ENCODE measurements at places on chromosomes 11 and 22.

GRCh38 chr22:45516923-45517675 lies 14.4 kb downstream of the FBLN1 start:
- peak; percentile 16 for DNase-seq

GRCh38 chr11:3021125-3021524 lies 29.0 kb upstream of the NAP1L4 start:
- peak; percentile 52 for DNase-seq

DNA sequence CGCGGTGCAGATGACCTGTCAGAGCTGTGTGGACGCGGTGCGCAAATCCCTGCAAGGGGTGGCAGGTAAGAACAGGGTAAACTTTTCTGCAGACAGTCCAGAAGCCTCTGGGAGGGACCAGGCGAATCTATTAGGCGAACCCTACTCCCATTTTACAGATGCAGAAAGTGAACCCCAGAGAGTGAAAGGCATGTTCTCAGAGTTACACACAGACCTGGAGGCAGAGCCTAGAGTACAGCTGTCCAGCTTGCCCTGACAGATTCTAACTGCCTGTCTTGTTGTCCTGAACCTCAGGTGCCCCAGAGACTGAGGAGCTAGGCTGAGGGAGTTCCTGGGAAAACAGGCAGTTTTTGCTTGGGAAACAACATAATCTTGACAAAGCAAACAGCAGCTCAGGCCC lies 665 bp downstream of the CCS start:
- no peak for DNase-seq

DNA sequence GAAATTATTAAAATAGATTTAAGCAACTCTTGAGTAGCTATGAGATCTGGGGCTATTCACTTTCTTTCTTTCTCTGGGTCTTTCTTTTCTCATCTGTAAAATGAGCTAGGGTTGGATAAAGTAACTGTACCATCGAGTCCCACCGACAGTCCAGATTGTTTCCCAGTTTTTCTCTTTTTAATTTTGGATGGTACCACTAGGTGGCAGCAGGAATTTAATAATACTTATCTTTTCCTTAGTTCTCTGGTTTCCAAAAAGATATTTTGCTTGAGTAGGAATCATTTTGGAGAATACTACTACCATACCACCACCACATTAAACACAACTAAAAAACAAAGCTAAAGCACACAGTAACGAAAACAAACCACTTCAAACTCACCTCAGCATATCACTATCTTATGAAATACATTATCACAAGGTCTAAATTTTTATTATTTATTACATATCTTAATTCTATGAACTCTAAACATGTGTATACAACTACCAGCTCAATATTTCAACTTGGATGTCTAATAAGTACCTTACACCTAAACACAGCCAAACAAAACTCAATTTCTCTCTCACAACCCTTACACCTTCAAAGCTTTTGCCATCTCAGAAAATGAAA lies 584.0 kb downstream of the KCNA4 start:
- DNase-seq, result peak; percentile 17

- DNase-seq, result no peak
These were observed 13.3 kb upstream of the PRG2 start for GRCh38 chr11:57403802-57404147.

DNA sequence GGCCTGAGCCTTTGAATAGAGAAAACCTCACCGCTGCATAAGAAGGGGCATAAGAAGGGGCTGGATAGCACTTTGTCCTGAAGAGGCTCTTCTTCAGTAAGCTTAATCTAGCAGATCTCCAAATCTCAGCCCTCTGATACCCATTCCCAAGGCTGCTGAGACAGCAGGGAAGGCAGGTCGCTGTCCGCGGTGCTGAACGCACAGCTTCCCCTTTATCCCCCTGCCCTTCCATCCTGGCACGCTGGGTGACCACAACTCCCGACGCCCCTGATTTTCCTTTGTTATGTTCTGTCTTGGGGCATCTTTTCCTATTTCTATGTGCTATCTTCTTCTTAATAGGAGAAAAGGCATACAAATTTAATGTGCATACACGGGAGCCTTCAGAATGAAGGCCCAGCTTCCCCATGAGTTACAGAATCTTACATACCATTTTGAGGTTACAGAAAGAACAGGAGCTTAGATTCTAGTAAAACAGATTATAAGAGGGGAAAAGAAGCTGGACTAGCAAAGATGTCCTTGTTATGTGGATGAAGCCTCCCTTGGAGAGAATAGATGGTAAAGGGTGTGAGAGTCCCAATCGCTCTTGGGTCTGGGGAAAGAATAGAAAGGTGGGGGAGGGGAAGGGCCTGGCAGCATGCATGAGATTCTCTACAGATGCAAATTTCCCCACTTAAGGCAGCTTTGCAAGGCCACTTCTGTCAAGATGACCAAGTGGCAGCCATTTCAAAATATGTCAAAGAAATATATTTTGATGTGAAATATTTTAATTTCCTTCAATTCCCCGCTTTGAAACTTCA lies 5.7 kb upstream of the SULT4A1 start:
- DNase-seq, result peak; percentile 26

DNA sequence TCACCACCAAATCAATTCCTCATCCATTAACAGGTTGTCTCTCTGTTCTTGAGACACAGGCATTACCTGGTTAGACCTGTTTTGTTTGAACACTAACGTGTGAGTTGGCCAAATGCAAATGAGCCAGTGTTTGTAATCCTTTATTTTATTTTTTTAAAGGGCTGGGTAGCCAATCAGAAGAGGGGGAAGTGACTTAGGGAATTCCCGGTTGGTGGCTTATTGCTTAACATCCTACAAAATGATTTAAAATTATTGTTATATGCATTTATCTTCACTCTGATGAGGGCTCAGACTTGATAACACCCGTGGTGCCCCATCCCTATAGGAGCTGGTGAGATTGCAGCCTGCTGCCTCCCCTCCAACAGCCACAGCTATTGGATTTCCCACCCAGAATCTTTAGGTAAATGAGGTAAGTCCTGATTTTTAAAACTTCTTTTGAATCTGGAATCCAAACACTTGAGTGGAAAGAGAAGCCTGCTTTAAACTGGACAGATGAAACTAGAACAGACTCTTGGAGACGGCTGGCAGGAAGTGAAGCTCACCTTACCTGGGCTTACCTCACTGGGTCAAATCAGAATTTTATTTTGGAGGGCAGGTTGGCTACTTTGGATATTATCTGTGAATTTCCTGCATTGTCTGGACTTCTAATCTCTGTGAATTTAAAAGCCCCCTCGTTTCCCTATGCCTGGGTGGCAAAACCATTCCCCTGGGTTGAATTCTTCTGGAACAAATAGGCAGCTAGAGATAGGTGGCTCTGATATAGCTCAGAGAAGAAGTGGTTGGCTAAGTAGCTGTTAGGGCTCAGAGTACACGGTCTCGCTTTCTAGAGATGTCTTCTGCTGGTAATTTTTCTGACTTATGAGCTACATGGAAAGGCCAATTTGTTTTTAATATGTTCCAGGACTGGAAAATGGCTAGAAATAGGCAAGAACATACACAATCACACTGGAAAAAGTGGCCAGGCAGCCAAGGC lies at the start of gene EHF:
TSS of gene EHF (plus strand) at position 274 of the 973 bp plus-strand sequence. CDS start 21,538 bp downstream, outside the sequence.
- no peak for DNase-seq

DNA sequence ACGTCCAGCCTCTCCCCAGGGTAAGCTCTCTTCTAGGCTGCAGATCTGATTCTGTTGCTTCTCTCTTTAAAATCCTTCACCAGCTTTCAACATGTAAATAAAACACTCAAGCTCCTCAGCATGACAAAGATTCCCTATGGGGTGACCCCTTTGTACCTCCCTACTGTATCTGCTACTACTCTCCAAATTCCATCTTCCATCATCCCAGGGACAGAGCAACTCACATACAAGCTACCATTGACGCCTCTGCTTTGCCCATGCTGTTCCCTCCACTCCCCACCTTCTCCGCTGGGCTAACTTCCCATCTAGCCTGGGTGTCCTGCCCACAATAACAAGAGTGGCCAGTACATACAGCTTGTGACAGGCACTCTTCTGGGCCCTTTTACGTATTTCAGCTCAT lies 207.5 kb upstream of the ZBED5 start:
- no peak for DNase-seq

DNA sequence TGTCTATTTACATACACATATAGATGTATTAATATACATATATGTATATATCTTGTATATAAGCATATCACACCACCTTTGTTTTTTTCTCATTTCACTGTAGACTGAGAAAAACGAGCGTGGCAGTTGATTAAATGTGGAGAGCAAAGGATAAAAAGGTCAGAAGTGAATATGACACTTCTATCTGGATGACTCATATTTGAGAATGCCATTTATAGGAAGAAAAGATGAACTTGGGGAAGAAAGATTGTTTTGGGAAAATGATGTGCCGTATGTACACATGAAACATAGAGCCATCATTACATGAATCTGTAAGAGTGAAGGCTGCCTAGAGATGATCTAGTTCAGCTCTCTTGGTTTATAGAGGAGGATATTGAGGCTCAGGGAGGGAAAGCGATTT lies 28.7 kb downstream of the AMOTL1 start:
- DNase-seq, result no peak

- DNase-seq, result no peak
These were observed 70.1 kb downstream of the ARL14EP start for GRCh38 chr11:30393012-30393411.

DNA sequence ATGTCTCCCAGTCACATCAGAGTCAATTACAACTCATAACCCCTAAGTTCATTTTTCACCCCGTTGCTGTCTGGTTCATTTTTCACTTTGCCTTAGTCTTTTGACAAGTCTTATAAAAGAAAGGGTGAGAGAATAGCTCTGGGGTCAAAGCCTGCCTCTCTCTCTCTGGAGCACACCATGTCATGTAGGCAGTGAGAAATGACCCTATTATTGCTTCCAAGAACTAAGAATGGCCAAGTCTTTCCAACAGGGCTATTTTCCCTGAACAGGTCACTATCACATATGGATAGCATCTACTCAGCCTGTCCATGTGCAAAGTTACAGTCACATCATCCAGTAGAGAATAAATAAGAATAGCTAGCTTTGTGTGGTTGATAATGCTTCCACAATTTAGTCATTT lies 655.5 kb upstream of the LRRC4C start:
- no peak for DNase-seq

- peak; percentile 52 for DNase-seq
These were observed 9.7 kb upstream of the RCN1 start for GRCh38 chr11:32081129-32081641.

- DNase-seq, result no peak
These were observed 611 bp upstream of the USP2 start for GRCh38 chr11:119382101-119382500.

GRCh38 chr22:21038405-21038804 lies 6.0 kb upstream of the SLC7A4 start:
- DNase-seq, result no peak

GRCh38 chr22:46863794-46864193 lies 101.3 kb downstream of the TBC1D22A start:
- DNase-seq, result no peak

GRCh38 chr11:85525686-85526085 lies 101.5 kb downstream of the DLG2 start:
- no peak for DNase-seq

GRCh38 chr11:69071956-69072355 lies 23.2 kb downstream of the TPCN2 start:
- no peak for DNase-seq

GRCh38 chr11:72586321-72587090 lies 87.7 kb downstream of the PDE2A start:
- DNase-seq, result no peak

DNA sequence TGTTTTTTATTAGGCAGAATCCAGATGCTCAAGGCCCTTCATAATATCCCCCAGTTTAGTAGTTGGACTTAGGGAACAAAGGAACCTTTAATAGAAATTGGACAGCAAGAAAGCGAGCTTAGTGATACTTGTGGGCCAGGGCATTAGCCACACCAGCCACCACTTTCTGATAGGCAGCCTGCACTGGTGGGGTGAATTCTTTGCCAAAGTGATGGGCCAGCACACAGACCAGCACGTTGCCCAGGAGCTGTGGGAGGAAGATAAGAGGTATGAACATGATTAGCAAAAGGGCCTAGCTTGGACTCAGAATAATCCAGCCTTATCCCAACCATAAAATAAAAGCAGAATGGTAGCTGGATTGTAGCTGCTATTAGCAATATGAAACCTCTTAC lies 1.4 kb downstream of the HBB start:
- DNase-seq, result no peak

DNA sequence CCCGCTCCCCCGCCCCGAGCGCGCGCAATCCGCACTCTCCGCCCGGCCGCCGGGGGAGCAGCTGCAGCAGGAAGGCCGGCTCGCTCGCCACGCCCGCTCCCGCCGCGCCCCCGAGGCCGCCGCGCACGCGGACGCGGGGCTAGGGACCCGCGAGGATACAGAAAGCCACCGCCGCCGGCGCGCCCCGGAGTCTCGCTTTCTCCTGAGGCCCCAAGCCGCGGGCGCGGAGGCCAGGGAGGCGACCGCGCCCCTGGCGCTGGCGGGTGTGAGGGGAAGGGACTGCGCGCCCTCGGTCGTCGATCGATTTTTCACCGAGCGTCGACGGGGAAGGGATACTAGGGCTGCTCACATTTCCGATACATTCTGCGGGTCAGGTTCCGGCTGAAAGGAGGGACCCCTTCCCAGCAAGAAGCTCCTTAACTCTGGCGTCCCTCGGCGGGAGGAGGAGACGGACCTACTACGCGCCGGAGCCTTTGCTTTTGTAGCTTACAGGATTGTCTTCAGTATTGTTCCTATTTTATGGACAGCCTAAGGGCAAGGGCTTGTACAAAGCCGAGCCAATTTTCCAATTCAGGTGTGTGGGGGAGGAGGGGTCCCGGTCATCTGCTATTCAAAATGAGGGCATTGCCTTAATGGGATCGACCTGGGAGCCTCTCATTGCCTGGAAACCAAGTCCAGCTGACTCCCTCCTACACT lies 416 bp upstream of the GAB2 start:
- peak; percentile 73 for DNase-seq

DNA sequence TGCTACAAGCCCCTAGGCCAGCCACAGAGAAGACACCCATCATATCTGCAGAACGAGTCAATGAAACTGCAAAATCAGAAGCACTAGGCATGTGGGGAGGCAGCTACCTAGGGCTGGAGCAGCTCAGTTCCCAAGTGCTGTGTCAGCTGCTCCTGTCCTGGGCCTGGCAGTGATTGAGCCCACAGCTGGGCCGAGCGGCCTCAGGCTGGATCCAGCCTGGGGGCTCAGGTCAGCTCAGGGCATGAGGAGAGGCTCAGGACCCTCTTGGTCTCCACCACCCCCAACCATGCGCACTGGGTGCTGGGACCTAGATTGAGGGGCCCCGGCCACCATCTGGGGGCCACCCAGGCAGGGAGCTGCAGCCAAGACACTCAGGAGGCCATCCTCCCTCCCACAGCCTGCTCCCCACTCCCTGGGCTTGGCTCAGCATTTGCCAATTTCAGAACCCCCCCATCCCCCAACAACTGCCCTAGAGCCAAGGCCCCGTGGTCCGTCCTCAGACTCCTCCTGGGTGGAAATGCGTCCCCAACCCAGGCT lies 2.4 kb upstream of the TNNT3 start:
- no peak for DNase-seq

- DNase-seq, result no peak
These were observed 632.7 kb upstream of the CHORDC1 start for GRCh38 chr11:90855531-90855930.

Measured in A549 (cell line).